ENCODE measurements at places on chromosomes 5 and 9.
A peak's percentile ranks its signal among the peaks of the same experiment; 100 is the strongest.

DNA sequence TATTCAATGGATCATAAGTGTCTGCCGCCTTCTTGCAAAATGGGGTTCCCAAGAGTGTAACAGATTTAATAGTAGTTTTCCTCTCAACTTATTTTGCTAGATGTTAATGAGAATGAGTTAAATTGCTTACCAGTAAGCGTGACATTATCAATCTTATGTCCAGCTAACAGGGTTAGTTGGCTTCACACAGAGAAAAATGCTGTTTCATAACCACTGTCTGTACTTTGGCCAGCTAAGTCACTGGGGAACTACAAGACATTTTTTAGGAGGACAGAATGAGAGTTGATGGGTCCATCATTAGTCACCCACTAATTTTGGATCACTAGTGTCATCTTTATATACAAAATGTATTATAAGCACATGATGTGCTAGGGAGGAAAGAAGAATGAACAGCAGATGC lies 1.4 kb downstream of the CDC37L1 start:
- DNase-seq: no peak

- no peak for DNase-seq
Observed at GRCh38 chr5:123651234-123651633, 139.3 kb downstream of the CSNK1G3 start.

GRCh38 chr5:145551714-145552113 lies 283.4 kb downstream of the PRELID2 start:
- DNase-seq: no peak

GRCh38 chr5:159899067-159900049 lies 16.9 kb upstream of the ADRA1B start:
- DNase-seq: no peak

DNA sequence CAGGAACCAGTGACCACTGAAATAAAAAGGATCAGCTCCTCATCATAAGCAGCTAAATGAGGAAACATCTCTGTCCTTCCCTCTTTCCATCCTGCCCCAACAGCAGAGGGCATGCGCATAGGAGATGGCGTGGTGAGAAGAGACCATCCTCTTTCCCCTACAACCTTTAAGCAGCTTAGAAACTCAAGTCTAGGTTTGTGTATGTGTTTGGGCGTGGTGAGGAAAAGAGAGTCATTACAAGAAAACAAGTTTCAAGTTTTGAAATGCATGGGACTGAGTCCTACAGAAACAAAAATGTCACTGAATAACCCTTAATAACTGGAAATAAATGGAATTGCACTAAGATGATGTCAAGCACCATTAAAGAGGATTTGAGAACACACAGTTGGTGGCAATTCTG lies 96.4 kb upstream of the IL12B start:
- DNase-seq: no peak

DNA sequence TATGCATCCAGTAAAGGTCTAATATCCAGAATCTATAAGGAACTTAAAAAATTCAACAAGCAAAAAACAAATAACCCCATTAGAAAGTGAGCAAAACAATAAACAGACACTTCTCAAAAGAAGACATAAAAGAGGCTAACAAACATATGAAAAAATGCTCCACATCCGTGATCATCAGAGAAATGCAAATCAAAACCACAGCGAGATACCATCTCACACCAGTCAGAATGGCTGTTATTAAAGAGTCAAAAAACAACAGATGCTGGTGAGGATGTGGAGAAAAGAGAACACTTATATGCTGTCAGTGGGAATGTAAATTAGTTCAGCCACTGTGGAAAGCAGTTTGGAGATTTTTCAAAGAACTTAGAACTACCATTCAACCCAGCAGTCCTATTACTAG lies 86.1 kb downstream of the WWC1 start:
- no peak for DNase-seq

GRCh38 chr5:122126756-122127321 lies 2.5 kb upstream of the ZNF474 start:
- DNase-seq: no peak

- no peak for DNase-seq
Observed at GRCh38 chr5:52544738-52545137, 243.0 kb upstream of the ITGA1 start.

DNA sequence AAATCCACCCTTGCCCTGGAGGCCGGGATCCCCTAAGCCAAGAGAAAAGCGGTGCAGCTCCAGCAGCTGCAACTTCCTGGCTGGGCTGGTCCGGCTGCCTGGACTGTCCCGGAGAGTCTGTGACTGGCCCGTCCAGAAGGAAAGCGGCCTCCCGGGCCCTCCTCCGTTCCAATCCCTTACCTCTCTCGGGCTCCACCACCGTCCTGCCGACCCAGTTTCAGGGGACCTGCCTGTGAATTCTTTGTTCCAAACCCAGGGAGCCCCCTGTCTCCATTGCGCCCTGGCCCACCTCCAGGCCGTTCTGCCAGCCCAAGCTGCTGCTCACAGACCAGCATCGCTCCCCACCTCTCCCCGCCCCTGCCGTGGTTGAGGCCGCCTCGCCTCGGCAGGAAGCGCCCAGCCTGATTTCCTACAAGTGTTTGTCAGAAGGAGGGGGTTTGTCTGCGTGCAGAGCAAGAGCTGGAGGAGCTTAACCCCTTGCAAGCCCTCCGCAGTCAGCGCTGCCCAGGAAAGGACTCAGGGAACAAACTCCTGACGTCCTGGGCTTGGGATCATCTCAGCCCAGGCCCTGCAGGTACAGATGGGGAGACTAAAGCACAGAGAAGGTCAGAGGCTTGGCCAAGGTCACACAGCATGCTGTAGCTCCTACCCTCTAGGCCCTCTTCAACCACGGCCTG lies at the start of gene AKNA:
Gene AKNA (minus strand): TSS at position 303 of the 677 bp plus-strand sequence. CDS start 6,649 bp downstream, outside the sequence.
- peak; percentile 95 for DNase-seq
